ENCODE measurements at places on chromosomes 1 and 21.

DNA sequence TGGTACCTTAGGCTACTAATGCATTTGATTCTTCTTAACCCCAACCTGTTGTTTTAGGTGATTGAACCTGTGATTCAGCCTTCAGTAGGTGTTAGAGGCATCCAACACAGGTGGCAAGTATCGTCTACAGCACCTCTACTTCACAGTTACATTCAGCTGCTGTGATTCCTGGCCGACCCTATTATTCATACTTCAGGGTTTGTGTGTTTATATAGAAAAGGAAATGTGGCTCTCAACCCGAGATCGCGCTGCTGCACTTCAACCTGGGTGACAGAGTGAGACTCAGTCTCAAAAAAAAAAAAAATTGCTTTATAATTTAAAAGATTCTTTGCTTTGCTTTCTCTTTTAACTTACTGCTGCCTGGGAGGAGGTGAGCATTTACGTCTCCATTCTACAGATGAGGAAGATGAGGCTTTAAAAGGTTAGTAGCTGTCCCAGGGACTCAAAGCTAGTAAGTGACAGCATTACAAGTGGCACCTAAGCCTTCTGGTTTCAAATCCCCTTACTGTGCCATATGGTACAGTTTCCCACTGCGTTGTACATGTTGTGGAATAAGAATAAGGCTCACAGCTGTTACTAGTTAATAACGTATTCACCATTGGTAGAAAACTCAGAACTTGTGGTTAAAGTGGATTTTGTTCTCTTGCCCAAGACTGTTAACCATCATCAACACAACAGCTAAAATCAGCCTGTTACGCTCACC is 9.9 kb upstream of the GPR25 start:
- DNase-seq: peak; percentile 43

GRCh38 chr1:53104289-53104913 is 38.0 kb downstream of the SLC1A7 start:
- DNase-seq: no peak

DNA sequence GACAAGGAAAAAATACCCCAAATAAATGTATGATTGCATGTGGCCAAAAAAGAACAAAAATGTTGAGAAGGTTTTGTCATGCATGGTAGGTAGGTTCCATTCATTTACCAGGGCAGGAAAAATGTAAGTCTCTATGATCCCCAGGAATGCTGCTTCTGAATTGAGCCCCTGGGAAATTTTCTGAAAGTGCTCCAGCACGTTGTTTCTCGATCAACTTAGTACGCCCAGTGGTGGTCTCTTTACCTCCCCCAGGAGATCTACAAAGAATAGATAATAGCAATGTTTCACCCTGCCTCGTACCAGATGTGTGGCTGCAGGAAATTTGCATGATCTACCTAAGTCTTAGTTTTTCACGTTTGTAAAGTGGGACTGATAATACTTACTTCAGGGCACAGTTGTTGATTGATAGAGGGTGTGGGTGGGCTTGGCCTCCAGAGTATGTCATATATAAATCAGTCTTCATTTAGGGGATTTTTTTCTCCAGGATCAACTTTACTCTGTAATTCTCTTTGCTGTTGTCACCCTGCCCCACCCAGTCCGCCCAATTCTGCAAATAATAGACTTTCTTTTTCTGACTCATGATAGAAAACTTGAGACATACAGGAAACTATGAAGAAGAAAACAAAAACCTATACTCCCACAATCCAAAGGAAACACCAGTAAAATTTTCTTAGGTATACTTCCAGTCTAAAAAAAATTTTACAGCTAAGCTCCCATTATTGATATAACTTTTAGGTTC is 462.0 kb upstream of the RUNX1 start:
- DNase-seq: no peak

- DNase-seq: no peak
These were observed 251.4 kb downstream of the FAM72C start for GRCh38 chr1:143720087-143721023.

DNA sequence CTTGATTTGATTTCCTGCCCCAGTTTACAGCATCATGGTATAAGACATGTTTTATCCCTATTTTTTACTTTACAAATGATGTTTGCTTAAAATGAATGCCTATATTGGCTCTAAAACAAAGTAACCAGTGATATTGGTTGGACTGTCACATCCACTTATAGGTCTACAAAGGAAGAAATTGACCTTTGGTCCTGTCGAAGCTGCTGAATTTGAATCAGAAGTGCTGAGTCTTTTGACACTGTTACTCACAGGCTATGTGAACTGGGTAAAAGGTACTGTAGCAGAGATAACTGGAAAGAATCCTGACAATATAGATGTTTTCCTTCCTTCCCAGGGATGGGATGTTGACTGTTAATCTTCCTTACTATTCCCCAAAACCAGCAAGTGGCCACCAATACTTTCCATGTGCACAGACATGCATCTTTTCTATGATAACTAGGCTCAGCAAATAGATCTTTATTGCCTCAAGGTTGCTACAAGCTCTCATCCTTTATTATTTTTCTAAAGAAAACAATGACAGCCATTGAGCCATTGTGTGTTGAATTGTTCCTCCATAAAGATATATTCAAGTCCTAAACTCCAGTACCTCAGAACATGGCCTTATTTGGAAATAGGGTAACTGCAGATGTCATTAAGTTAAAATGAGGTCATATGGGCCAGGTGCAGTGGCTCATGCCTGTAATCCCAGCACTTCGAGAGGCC is 175.9 kb upstream of the NR5A2 start:
- no peak for DNase-seq

- no peak for DNase-seq
These were observed 273.7 kb downstream of the SRGAP2C start for GRCh38 chr1:121458291-121459048.

DNA sequence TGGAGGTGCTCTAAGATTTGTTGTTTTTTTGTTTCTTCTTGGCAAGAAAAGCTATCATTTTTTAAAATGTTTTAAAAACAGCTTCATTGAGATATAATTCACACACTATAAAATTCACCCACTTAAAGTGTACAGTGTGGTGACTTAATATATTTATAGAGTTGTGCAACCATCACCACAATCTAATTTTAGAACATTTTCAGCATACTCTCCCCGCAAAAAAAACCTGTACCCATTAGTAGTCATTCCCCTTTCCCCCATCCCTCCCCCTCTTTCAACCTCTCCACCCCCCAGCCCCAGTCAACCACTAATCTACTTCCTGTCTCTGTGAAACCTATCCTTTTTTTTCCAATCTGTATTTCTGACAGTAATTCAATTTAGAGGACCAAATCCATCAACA is 30.6 kb downstream of the ZC3H11B start:
- no peak for DNase-seq

Data from NCI-H2171 (cell line).